ENCODE measurements at places on chromosomes 7 and 10. TPM values are rescaled to one million over a fixed set of nuclear protein-coding genes. Genes with fewer than 3 reads are reported as not detected.

Gene NFE2L3
- total RNA-seq: 1.8 TPM

Gene NANOS1
- 1.3 TPM for total RNA-seq

Gene FGL2
- 1.6 TPM for total RNA-seq

Gene ITPRID1
- 0.28 TPM for total RNA-seq

Gene TDRD1
- total RNA-seq: not detected

Gene IQUB
- total RNA-seq: not detected

Gene SPOCK2
- 1.5 TPM for total RNA-seq

Gene LIPJ
- total RNA-seq: 0.12 TPM

DNA sequence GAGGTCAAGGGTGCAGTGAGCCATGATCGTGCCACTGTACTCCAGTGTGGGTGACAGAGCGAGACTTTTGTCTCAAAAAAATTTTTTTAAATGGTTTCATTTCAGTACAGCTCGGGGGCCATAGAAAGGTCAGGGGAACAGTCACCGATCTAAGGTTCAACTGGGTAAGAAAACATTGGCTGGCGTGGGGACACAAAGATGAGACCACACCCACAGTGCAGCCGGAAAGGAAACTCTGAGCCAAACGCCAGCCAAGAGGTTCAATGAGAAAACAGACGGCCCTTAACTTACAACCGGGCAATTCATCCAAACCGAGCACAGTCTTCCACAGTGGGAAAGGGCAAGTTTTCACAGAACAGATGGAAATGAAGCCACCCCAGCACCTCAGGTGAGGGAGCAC is 65.1 kb downstream of the SLC37A3 start:
- ATAC-seq: no peak

- no peak for ATAC-seq
These were observed 45.5 kb downstream of the ABCC2 start for GRCh38 chr10:99827936-99828335.

- no peak for ATAC-seq
These were observed 109.0 kb downstream of the PHF14 start for GRCh38 chr7:11082552-11083213.

- ATAC-seq: no peak
These were observed 137.5 kb downstream of the GNAT3 start for GRCh38 chr7:80374321-80374720.

DNA sequence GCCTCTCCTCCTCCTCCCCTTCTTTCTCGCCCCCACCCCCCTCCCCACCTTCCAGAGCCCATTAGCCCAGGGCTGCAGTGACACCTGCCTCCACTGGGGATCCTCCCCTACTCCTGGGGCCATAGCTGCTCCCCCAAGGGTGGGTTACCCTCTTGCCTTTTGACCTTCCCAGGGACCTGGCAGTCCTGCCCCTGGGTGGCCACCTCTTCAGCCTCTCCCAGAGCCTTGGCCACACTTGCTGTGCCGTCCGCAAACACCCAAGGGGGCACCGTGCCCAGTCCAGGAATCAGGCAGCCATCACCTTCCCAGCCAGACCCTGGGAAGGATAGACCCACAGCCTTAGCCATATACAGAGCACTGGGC is 19.8 kb upstream of the CLDN4 start:
- no peak for ATAC-seq

- ATAC-seq: no peak
These were observed 139.3 kb upstream of the COBL start for GRCh38 chr7:51455948-51456347.

GRCh38 chr10:11328264-11329061 is 283.0 kb downstream of the USP6NL start:
- peak; percentile 97 for ATAC-seq

DNA sequence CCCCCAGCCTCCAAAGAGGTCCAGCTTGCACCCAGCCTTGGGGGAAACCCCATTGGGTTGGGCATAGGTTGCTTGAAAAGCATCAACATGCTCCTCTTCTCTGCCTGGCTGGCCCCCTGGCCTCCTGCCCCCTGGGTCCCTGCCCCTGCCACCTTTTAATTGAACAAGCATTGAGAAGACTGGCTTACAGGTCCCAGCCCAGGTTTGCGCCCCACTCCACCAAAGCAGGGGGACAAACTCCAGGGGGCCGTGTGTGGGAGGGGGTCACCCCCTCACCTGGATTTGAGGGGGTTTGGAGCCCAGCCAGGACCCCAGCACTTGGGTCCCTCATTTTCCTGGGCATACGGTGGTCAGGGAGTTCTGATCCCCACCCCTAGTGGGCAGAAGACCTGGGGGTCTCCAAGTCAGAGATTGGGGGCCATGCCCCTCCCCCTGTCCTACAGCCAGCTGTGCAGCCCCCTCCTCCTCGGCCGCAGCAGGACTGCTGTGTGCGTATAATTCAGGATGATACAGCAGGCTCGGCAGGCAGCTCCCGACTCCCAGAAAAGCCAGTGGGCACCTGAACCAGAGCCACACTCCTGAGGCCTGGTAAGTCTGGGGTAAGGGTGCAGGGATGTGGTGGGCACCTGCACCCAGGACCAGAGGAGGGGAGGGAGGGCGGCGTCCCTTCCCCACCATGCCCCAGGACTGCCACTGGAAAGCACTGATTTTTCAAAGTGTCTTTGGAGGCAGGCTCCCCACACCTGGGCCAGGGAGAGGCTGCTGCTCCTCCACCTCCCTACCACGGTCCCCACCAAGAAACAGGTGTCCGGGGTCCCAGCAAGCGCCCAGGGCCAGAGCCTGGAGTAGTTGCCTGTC is 1.7 kb downstream of the ELFN1 start:
- no peak for ATAC-seq

GRCh38 chr10:22849077-22849805 is 78.6 kb upstream of the ARMC3 start:
- ATAC-seq: peak; percentile 72

GRCh38 chr10:94645285-94645684 is 38.2 kb upstream of the CYP2C18 start:
- no peak for ATAC-seq

DNA sequence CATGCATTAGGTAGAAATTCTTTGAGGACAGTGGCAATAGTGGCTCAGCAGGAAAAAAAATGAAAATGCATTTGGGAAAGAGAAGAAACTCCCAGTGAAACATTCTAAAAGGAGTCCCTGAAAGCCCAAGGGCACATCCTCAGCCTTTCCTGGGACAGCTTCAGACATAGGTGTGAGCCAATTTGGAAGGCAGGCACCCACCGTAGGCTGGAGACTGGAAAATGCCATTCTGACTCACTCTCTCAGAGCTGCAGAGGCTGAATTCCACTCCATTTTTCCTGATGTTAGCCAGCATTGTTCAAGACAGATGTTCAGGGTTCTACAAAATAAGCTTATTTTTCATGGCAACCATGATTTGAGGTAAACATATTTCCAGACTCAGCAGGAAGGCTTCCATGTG is 379.0 kb upstream of the FZD8 start:
- ATAC-seq: no peak

DNA sequence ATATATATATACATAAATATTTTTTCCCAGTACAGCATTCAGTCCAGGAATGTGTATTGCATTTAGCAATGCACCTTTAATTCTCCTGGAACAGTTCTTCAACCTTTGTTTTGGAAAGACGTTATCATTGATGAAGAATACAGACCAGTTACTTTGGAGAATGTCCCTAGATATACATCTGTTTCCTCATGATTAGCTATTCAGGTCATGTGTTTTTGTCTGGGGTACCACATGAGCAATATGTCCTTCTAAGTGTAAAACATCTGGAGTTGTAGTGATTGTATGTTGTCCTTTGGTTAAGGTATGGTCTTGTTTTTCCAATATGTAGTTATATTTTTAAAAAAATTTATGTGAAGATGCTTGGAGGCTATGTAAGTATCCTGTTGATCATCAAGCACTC is 10.2 kb downstream of the BZW2 start:
- ATAC-seq: no peak

GRCh38 chr7:98755138-98755898 is 114.5 kb downstream of the TMEM130 start:
- ATAC-seq: no peak

- no peak for ATAC-seq
These were observed 137.9 kb downstream of the KLF6 start for GRCh38 chr10:3647074-3647473.

- ATAC-seq: no peak
These were observed 190.9 kb downstream of the KCNMA1 start for GRCh38 chr10:77446700-77447099.

DNA sequence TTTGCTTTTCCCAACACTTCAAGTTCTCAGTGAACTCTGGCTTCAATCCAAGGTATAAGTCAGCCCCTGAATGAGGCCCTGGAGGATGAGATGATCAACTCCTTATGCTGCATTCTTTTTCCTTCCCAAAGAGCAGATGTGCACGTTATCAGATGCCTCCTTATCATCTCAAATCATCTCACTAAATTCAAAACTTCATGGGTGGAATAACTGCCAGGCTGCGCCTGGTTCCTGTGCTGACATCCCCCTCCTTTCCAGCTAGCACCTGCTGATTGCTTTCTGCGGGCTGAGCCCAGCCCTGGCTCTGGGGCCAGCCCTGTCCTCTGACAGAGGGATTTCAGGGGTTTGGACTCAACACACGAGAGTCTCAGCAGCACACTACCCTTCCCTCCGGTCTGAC is 44.9 kb downstream of the TLL2 start:
- ATAC-seq: no peak

DNA sequence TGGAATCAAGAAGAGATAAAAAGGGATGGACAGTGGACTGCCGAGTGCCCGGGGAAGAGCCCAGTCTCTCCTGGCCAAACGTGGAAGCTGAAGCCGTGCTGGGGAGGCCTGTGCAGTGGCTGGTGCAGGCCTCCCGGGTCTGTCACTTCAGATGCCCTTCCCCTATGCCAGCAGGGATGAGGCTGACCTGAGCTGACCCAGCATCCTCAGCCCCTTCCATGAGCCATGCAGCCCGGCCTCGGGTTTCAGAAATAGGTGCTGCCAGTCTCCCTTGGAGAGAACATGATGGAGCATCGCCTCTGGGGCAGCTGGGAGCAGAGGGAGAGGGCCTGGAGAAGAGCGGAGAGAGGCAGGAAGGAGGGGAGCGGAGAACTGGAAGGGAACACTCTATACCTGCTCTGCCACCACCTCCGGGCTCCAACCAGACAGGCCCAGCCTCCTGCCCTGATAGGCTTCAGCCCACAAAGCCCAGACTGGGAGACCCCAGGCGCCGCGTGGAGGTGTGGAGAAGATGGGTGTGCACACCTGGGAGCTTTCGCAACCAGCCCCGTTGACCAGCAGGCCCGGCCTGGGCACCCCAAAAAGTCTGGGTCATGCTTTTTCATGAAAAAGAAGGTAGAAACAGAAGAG is 68.6 kb upstream of the PPP2R2D start:
- ATAC-seq: no peak

- ATAC-seq: no peak
These were observed 115.4 kb upstream of the LRRN3 start for GRCh38 chr7:110975486-110975885.
